ENCODE measurements at places on chromosomes 5 and 9.
A peak's percentile ranks its signal among the peaks of the same experiment; 100 is the strongest.

GRCh38 chr5:131992370-131992769, 19.1 kb downstream of the ACSL6 start:
- DNase-seq = no peak

- DNase-seq = no peak
Measured at GRCh38 chr5:77390795-77391194, 101.3 kb downstream of the WDR41 start.

GRCh38 chr9:38278931-38279679, 113.4 kb upstream of the ALDH1B1 start:
- no peak for DNase-seq

DNA sequence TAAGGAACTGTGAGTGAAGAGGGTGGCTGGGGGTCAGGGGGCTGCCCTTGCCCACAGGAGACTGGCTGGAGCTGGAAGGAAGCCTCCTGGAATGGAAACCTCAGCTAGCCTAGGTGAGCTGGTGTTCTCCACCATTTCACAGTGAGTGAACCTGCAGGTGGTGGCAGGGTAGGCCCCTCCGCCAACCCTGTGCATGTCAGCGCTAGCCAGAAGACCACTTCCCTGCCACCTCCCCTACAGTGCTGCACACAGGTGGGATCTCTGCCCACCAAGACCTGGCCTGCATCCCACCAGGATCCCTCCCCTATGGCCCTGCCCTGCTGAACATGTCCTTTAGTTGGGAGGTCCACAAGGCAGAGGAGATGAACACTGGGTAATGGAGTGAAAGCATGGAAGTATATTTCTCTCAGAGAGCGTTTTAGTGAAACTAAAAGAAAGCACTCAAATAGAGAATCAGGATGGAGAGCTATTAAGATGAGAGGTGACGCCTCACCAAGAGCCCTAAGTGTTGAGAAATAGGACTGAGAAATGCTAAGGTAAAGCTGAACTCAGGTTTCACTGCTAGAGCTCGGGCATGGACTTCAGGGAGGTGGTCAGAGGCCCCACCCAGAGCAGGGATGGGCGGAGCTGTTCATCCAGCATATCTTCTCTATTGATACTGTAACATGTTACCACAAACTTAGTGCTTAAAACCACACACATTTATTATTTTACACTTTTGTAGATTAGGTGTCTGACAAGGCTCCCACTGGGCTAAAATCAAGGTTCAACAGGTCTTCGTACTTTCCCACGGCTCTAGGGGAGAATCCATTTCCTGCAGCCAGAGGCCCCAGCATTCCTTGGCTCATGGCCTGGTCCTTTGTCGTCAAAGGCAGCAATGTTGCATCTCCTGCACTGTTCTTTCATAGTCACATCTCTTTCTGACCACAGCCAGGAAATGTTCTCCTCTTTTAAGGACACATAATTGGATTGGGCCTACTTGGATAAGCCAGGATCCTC, 83.2 kb downstream of the DIRAS2 start:
- no peak for DNase-seq

- no peak for DNase-seq
Measured at GRCh38 chr9:94153905-94154304, 69.6 kb downstream of the PTPDC1 start.

DNA sequence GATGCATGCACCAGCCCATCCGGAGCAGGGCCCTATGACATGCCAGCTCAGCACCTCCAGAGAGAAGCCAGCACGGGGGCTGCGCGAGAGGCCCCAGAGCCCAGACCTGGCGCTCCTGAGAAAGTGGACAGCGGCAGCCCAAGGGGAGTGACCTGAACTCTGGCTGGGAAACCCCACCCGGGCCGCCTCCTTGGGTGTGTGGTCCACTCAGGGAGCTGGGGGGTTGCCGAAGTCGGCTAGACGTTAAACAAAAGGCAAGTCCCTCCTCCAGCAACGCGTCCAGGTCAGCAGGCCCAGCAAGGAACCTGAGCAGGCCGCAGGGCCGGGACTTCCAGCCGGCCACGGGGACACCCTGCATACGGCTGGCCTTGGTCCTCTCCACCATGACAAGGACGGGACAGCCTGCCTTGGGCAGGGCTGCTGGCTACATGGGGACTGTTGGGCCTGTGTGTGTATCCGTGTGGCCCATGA, 35.7 kb downstream of the NACC2 start:
- DNase-seq = no peak

DNA sequence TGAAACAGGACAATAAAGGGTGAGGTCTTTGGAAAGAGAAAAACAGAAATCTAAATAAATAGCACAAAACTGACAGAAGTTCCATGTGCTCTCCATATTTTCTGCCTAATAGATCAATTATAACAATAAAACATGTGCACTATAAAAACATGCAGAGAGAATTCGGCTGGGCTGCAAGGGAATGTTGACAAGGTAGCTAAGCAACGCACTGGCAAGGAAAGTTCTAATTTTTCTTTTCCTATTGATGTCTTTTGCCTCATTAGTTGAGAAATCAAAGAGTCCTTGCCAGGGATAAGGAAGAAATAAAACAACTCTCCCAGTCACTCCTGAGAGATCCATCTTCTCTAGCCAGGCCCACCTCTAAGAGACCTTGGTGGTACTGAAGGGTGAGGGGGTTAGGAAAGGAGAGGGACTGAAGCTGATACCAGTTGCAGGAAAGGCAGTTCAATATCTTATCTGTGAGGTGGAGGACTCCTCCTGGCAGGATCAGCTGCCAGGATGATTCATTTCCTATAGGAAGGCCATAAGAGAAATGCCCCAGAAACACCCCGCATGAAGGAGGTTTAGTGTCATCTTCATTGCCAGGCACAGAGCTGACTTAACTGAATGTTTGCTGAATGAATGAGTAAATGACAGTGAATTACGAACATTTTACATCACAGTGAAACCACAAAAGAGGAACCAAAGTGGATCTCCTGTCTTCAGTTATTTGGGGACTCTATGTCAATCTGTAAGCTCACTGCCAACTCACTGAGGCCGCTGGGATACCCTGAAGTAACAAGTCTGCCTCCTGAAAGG, 63.7 kb upstream of the IFNK start:
- DNase-seq = peak; percentile 81

DNA sequence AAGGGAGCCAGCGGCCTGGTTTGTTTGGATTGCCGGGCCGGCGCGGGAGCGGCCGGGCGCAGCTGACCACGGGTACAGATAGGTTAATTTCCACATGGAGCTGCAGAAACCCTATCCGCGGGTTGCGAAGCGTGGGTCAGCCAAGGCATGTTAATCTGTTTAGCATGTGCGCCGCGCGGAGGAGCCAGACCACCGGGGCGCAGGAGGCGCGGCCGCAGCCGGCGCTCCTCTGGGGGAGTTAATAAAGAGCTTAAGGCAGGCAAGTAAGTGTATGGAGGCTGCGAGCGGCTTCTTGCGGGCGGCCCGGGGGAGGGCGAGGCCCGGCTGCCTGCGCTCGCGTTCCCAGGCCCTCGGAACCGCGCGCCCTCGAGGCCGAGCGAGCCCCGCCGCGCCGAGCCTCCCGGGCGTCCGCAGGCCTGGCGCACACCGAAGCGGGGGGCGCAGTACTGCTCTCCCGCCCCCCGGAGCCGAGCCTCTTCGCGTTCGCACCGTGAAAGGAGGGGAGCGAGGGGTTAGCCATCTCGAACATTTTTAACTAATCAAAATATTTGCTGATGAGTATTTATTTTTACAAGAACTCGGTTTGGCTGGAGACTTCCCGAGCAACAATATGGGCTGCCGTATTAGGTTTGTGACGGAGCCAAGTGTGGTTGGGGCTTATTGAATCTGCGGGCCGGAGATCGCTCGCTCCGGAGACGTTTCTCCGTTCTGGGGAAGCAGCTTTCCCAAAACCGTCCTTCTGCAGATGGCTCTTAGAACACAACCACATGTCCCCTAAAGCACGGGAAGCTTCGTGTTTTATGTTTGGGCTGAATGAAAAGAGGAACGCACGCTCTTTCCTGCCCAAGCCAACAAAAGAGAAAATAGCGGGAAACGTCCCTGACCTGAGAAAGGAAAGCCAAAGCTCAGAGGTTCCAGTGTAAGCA, 28.8 kb downstream of the FOXD1 start:
- DNase-seq = no peak

- peak; percentile 71 for DNase-seq
Measured at GRCh38 chr5:164013077-164013670, 507.8 kb downstream of the MAT2B start.

GRCh38 chr5:180594311-180595045, 3.2 kb upstream of the SCGB3A1 start:
- DNase-seq = no peak

GRCh38 chr5:140202078-140202477, 27.1 kb downstream of the CYSTM1 start:
- DNase-seq = no peak

DNA sequence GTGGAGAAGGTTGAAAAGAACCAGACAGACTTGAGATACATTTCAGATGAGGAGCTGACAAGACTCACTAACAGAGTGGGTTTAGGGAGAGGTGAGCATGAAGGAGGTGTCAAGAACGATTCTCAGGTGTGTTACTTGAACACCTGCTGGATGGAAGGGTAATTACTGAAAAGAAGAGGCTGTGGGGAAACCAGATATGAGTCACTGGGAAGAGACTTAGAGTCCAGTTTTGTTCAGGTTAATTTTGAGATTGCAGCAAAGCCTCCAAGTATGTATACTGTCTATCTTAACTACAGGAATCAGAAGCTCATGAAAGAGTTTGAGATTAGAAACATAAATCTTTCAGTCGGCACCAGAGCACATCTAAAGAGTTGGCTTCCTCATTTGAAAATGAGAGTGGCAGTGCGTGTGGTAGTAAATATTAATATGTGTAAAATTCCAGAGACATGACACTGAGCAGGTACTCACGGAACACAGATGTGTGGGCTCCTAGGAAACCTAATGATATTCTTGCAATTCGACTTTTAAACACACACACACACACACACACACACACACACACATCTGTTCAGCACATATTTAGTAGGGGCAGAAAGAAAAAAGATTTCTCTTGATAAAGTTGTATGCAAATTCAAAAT, 197.1 kb downstream of the CDH18 start:
- no peak for DNase-seq

- no peak for DNase-seq
Measured at GRCh38 chr5:177496070-177496726, 1.2 kb downstream of the PDLIM7 start.

GRCh38 chr9:129556491-129557191, 64.3 kb downstream of the C9orf50 start:
- DNase-seq = no peak
